ENCODE measurements at places on chromosomes 11 and 22.
A peak's percentile ranks its signal among the peaks of the same experiment; 100 is the strongest.

DNA sequence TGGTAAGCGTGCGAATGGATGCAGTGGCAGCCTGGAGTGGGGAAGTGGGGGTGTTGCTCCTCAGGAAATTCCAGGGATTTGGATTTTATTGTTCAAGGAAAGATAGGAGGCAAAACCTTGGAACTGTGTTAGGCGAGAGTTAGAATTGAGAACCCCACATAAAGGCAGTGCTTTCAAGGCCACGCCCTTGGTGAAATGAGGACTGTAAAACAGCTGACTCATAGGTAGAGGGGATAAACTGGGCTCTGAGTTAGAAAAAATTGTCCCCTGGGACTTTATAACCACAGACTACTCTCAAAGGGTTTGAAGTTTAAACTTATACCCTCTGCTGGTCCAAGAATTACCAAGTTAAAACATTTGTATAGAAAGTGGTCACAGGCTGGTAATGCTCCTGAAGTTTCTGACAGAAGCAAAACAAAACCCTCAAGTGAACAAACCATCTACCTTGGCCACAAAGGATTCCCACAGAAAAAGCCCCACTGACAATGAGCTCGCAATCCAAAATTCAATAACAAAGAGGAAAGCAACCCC, 250.3 kb upstream of the TBCEL start:
- DNase-seq: peak; percentile 4

GRCh38 chr22:21849489-21849888, 18.0 kb downstream of the MAPK1 start:
- DNase-seq: no peak

GRCh38 chr11:66194391-66194790, 74.0 kb upstream of the RAB1B start:
- DNase-seq: no peak

DNA sequence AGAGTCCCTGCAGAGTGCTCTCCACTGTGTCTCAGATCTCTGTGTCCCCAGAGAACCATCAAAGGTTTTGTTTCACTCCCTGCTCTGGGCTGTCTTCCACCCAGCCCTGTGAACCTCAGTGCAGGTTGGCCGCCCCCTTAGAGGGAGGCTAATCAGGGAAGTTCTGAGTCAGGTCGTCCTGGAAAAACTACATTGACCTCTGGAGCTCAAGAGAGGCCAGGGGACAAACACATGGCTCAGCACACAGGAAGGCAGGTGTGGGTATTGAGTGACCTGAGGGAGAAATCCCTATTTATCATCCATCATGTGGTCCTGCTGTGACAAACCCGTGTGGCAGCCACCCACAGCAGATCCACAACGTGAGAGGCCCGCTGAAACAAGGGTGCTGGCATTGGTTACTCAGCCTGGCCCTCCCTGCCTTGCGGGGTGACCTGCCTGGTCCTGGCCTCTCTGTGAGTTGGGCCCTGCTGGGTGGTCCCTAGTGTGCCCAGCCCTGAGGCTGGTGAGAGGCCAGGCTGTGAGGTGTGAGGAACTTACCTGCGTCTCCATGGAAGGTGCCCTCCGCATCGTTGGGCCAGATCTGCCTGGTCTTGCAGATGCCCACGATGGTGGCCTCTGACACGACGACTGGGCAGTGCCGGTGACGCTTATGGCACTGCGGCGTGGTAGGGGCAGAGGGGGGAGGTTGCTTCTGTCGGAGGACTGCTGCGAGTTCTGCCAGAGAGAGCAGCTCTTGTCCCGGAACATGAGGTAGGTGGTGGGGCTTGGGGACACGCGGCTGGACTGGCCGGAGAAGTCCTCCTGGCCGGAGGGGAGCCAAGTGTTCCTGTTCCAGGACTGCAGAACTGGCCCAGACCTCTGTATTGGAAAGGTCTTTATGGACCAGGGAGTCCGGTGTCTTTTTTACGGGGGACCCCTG, 669 bp upstream of the BCR start:
- peak; percentile 60 for DNase-seq

GRCh38 chr11:14061721-14062120, 99.2 kb downstream of the SPON1 start:
- DNase-seq: no peak

DNA sequence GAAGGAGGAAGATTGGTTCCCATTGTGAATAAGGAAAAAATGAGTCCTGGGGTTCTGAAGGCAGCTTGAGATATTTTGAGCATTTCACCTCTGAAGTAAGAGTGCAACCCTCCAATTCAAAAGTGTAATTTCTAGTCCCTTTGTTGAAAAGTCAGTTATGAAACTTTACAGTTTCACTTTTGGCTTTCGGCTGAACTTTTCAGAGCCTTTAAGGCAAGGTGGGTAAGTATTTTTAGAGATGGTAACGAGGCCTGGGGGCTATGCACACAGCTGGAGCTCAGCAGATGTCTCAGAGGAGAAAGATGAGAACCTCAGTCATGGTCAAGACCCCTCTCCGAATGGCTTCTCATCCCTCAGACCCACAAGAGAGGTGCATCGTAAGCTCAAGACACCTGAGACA, 267.6 kb downstream of the KIRREL3 start:
- no peak for DNase-seq

Data from OCI-LY7 (cell line).